ENCODE measurements at places on chromosomes 6 and 20.
A peak's percentile ranks its signal among the peaks of the same experiment; 100 is the strongest.

DNA sequence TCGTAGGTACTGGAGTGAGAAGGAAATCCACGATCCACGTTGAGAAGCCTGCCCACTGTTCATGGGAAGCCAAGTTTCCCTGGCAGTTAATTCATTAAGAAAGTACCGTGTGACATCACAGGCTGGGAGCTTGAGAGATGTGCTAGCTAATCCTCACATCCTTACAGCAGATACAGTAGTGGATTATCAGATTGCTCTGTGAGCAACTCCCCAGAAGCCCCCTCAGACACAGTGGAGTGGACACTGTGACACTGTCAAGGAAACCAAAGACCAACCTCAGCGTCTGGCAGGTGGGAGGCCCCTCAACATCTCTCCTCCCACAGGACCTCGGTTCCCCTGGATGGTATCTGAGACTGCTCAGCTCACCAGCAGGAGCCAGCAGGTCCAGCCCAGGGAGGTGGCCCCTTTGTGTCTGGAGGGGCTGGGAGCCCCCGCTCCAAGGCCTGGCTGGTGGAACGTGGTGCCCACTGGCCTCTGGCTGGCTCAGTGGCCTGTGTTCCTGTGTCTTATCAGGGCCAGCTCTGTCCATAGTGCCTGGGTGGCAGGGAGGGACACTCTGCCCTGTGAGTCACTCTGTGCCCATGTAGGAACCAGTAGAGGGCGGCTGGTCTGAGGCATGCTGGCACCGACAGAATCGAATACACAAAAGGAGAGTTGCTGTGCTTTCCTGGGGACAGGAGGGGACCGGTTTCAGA lies 7.2 kb downstream of the PYGB start:
- DNase-seq = no peak

GRCh38 chr20:1225783-1226654 lies at the start of gene RAD21L1:
Gene RAD21L1, plus strand, starts transcription at chr20:1226044. Its CDS starts 2,410 bp downstream, at chr20:1228454.
- no peak for DNase-seq

- DNase-seq = no peak
Measured at GRCh38 chr6:165834613-165835259, 171.7 kb upstream of the PDE10A start.

- no peak for DNase-seq
Measured at GRCh38 chr20:37238935-37239451, 22.6 kb downstream of the GHRH start.

GRCh38 chr20:36865076-36865860 lies 10.7 kb upstream of the TLDC2 start:
- no peak for DNase-seq

- no peak for DNase-seq
Measured at GRCh38 chr6:126718600-126719327, 378.8 kb downstream of the CENPW start.

- DNase-seq = no peak
Measured at GRCh38 chr6:135748189-135748588, 103.3 kb upstream of the PDE7B start.

GRCh38 chr6:37072526-37072925 lies 67.1 kb downstream of the FGD2 start:
- no peak for DNase-seq

- DNase-seq = no peak
Measured at GRCh38 chr6:134457941-134458340, 140.0 kb upstream of the SGK1 start.

- no peak for DNase-seq
Measured at GRCh38 chr6:167702241-167702827, 124.4 kb upstream of the AFDN start.

- DNase-seq = no peak
Measured at GRCh38 chr6:122740936-122741335, 38.6 kb upstream of the FABP7 start.

GRCh38 chr20:44616604-44616964 lies 34.2 kb downstream of the PKIG start:
- no peak for DNase-seq

- no peak for DNase-seq
Measured at GRCh38 chr6:148251891-148252290, 90.7 kb upstream of the SASH1 start.

DNA sequence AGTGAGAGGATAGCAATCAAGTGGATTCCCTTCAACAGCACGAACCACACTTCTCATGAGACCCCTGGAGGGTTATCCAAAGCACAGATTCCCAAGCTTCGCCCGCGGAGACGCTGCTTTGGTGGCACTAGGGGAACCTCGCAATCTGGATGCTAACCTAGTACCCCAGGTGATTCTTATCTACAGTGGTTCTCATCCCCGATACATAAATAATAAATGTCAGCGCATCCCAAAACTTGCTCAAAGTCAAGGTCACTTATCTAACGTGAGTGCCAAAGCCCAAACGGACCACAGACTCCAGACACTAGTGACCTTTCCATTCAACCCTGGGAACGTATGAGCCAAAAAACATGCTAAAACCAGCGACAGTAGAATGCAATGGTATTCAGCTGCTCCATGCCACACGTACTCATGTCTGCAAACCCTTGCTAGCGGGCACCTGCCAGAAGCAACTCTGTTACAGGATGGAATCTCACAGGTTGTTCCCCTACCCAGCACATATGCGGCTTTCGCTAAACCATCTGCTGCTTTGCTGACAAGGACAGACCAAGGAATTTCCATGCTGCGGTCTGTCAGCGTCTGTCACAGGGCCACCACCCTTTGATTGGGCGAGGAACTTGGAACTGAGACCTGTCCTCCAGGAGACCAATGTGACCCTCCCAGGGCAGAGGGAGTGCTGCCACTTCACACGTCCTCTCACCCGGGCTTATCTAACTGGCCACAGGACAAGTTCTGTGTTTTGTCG lies 16.8 kb downstream of the MYLK4 start:
- no peak for DNase-seq

GRCh38 chr6:36826520-36827227 lies 12.6 kb downstream of the CPNE5 start:
- no peak for DNase-seq

DNA sequence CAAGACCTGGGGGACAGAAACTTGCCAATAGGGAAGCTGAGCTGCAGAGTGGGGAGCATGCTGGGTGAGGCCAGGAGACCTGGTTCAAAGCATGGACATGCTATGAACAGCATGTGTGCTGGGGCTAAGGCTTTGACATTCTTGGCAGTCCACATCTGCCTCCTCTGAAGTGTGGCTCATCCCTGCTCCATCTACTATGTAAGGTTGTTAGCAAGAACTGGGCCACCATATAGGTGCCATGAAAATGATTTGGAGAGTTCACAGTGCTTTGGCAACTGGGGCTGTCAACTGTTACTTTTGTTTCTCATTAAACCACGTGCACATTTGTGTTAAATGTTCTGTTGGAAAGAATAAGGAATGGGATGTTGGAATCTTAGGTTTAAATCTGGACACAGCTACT lies 311.1 kb downstream of the CDC5L start:
- no peak for DNase-seq

DNA sequence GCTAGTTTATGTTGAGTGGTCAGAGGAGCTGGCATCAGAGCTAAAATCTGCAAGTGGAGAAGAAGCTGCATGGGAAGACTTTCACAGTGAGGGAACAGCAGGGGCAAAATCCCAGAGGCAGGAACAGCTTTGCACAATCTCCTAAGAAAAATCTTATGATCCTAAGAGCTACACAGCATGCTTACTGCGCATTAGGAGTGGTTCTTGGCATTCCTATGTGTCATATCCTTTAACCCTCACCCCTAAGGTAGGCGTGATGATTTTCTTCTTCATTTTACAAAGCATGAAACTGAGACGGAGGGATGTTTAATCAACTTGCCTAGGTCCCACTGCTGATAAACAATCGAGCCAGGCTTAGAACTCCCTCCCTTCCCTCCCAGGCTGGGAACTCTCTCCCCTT lies 313.6 kb upstream of the SULF2 start:
- no peak for DNase-seq

DNA sequence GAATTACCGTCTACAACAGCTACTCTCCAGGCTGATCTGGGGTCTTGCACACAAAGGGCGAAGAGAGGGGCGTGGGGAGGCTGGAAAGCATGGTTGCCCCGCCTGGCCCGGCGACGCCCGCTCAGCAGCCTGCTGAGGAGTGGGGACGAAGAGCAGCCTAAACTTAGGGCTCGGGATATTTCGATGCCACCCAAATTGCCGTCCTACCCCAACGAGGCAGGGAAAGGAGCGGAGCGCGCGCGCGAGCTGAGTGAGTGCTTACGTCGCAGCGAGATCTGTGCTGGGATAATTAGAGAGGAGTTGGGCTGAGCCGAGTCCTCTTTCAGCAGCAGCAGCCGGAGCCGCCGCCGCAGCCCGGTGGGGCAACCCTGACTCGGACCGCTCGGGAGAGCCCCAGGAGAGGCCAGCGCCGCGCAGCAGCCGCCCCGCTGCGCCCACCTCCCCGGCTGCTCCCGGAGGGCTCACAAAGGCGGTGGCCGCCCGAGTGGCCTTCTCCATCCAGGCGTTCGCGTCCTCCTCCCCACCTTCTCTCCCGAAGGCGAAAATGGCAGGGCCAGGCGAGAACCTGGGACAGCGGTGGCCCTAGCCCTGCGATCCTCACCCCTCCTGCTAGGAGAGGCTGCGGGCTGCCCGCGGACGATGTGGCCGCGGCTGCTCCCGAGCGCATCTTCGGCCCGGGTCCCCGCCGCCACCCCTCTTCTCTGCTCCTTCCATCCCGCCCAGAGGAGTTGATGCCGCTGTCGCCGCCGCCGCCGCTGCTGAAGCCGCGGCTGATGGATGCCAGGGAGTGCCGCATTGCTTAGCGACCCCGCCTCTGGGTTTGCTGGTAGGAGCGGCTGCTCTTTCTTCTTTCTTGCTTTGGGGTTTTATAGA lies at the start of gene CLVS2:
TSS of gene CLVS2 (plus strand) at position 315 of the 873 bp plus-strand sequence. CDS start 1,543 bp downstream, outside the sequence.
- DNase-seq = peak; percentile 25

DNA sequence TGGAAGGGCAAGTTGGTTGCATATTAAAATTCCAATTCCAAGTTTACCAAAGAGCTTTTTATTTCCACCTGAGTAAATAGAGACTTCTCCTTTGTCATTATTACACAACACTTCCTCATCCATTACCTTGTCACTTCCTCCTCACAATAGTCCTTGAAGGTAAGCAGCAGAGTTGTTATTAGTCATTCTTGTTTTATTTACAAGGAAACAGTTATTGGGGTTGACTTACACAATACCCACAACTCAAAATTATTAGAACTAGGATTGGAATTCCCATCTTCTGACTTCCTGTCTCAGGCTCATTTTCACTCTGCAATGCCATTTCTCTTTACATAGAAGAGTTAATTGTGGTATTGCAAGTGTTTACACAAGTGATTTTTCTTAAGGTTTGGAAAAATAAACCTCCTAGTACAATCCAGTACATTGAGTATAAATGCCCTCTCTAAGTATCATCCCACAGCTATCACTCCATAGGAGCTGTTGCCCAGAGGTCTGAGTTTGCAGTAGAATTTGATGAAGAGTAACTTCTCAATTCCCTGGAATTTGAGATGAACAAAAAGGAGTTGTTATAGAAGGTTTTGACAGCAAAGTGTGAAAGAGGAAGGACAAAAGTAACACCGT lies 28.9 kb upstream of the MTRF1L start:
- no peak for DNase-seq

DNA sequence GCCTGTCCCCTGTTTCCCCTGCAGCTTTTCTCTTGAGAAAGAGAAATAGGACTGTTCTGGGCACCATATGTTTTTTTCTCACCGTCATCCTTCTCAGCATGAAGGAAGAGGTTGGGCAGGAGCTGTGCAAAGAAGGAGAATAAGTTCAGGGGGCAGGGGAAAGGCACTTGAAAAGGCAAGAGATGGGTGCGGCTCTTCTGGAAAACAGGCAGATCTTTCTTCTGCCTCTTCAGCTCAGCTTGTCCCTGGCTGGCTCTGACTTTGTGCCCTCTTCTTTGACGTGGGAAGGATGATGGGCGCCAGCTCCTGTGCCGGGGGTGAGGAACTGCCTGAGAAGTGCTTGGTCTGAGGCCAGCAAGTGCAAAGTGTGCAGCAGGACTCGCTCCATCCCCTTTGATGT lies 206.5 kb downstream of the DOK5 start:
- no peak for DNase-seq

DNA sequence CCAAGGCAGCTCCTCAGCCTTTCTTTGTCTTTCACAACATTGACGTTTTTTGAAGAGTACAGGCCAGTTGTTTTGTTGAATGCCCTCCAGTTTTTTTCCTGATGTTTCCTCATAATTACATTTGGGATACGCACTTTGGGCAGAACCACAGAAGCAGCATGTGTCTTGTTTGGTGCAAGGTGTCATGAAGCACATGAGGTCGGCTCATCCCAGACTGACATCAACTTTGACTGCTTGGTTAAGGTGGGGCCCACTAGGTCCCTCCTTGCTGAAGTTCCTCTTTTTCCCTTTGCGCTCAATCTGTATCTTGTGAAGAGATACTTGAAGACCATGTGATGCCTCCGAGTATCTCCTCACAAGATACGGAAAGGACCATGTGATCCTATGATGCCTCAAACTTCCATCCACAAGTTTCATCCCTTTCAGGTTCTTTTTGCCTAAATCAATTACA lies 10.5 kb downstream of the SNAI1 start:
- DNase-seq = no peak

GRCh38 chr6:101760843-101761621 lies 367.5 kb downstream of the GRIK2 start:
- DNase-seq = no peak

GRCh38 chr6:115905471-115905870 lies 155.2 kb downstream of the FRK start:
- no peak for DNase-seq

DNA sequence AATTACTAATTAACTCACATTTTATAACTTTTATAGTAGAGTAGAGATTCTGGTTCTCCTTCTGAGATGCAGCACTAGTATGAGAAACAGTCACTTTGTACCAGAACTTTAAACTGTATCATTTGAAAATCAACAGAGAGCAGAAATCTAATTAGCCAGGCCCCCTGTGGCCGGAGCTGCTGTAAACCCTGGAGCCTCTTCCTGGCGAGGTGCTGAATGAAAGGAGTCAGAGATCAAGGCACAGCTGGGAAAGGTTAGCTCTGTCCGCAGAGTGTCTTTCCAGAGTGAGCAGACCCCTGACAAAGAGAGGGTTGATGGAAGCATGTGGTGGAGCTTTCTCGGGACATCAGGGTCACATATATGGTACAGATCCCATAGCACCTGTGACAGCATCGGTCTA lies 703.8 kb downstream of the RFPL4B start:
- DNase-seq = peak; percentile 28

- peak; percentile 23 for DNase-seq
Measured at GRCh38 chr6:84618836-84619235, 145.6 kb downstream of the TBX18 start.

DNA sequence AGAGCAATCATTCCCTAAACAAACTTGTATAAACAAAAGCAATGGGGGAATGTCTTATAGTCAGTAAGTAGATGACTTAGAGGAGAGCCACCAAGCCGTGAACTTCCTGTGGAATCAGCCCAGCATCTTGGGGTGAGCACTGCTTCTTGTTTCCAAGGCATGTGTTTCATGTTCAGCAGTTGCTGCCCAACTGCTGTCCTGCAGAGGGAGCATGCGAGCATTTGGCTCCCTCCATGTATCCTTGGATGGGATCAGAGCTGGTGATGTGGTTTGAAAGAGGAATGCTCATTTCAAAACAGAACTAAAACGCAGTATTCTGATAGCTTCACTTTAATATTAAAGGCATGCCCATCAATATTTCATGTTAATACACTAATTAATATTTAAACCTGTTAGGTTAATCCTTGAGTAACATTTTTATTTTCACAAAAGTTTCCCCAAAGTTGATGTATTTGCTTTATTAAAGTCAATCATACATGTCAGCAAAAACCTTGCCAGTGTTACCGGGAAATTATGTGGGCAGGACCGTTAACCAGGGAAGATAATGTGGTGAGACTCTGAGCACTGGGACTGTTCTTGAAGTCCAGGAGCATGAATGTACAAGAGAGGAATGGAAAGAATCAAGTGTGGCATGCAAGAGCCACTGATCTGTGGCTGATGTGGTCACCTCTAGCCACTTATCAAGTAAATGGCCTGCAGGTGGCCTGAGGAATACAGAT lies 172.1 kb upstream of the GGTLC1 start:
- DNase-seq = peak; percentile 35

All from iPS DF 19.7 (cell line).